ENCODE measurements at places on chromosomes 2 and 18. TPM values are rescaled to one million over a fixed set of nuclear protein-coding genes. Genes with fewer than 3 reads are reported as not detected.

Gene MOGAT1
- 0.31 TPM for polyA plus RNA-seq

Gene STEAP3
- polyA plus RNA-seq: 25.5 TPM

Gene NT5DC4
- polyA plus RNA-seq: not detected

Gene DHRS9
- 3.0 TPM for polyA plus RNA-seq

Gene MC2R
- 0.23 TPM for polyA plus RNA-seq

Gene LYPD6B
- 0.18 TPM for polyA plus RNA-seq

Gene PMS1
- polyA plus RNA-seq: 24.4 TPM

Gene IKZF2
- 4.2 TPM for polyA plus RNA-seq

Gene AQP12B
- polyA plus RNA-seq: 1.6 TPM

Gene PLEKHH2
- 5.6 TPM for polyA plus RNA-seq

Gene KCNK3
- 1.5 TPM for polyA plus RNA-seq

Gene TGFBRAP1
- 10.3 TPM for polyA plus RNA-seq

Gene HOXD8
- polyA plus RNA-seq: 45.0 TPM

Gene HOXD9
- polyA plus RNA-seq: 10.5 TPM

Gene METTL8
- polyA plus RNA-seq: 9.7 TPM

Gene TUBA4A
- polyA plus RNA-seq: 112 TPM

Gene IL36G
- polyA plus RNA-seq: not detected

Gene C1D
- 29.8 TPM for polyA plus RNA-seq

Gene SLC9A2
- 1.9 TPM for polyA plus RNA-seq

Gene C2orf81
- polyA plus RNA-seq: 2.7 TPM
